ENCODE measurements at places on chromosomes 13 and 19. TPM values are rescaled to one million over a fixed set of nuclear protein-coding genes. Genes with fewer than 3 reads are reported as not detected.

The KLF5 gene
- polyA plus RNA-seq = 0.14 TPM

The CEACAM20 gene
- not detected for polyA plus RNA-seq

The ZNF471 gene
- 30.0 TPM for polyA plus RNA-seq

The ZGLP1 gene
- polyA plus RNA-seq = 45.2 TPM

The LRRC25 gene
- not detected for polyA plus RNA-seq

The PRTN3 gene
- polyA plus RNA-seq = not detected

The PCDH17 gene
- 6.5 TPM for polyA plus RNA-seq

The OR7C1 gene
- polyA plus RNA-seq = not detected
